ENCODE measurements at places on chromosomes 2 and 18.

GRCh38 chr2:64863097-64863820, 125.9 kb upstream of the SLC1A4 start:
- no peak for DNase-seq

DNA sequence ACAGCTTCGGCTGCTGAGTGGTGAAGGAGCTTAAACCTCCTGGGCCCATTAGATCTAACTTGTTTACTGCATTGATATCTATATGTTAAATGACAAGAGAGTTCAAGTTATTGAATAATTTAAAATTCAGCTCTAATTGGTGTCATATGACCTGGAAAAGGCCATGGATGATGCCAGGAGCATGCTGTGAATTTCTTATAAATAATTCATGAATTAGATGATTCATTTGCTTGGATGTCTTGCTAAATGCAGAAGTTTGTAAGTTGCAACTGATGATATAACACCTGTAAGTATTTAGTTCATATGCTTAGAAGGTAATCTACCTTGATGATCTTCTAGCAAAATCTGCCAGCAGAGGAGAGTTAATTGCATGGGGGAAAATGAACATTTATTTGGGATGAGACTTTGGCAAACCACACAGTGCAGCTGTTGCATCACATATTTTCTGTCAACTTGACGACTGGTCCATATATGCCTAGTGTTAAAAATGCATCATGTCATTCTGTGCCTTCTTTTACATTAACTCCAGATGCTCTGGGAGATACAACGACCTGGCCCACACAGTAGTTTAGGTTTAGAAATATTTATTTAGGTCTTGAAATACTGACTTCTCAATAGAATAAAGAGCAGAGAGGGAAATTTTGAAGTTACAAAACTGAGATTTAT, 226.3 kb downstream of the KIAA1328 start:
- no peak for DNase-seq

DNA sequence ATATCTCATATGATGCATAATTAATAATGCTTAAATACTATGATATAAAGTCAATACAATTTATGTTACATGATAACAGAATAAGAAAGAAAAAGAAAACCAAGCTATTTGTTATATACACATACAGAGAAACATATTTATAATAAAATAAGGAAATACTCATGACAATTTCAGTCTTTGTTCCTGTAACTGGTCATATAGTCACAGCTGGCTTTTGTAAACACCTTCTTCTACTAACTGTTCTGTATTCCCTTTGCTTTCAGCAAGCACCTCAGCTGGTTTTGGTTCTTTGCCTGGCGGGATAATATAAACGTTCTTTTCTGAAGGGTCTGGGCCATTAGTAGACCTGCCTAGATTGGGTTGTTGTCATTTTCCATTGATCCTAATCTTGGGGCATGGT, 158.5 kb downstream of the COPS8 start:
- DNase-seq = no peak

- no peak for DNase-seq
Observed at GRCh38 chr2:5839550-5839949, 147.4 kb downstream of the SOX11 start.

GRCh38 chr18:23977719-23978483, 36.7 kb upstream of the TTC39C start:
- DNase-seq = no peak

GRCh38 chr18:50199921-50200320, 5.0 kb upstream of the MYO5B start:
- DNase-seq = no peak

- DNase-seq = no peak
Observed at GRCh38 chr2:9222239-9222892, 15.8 kb downstream of the ASAP2 start.

DNA sequence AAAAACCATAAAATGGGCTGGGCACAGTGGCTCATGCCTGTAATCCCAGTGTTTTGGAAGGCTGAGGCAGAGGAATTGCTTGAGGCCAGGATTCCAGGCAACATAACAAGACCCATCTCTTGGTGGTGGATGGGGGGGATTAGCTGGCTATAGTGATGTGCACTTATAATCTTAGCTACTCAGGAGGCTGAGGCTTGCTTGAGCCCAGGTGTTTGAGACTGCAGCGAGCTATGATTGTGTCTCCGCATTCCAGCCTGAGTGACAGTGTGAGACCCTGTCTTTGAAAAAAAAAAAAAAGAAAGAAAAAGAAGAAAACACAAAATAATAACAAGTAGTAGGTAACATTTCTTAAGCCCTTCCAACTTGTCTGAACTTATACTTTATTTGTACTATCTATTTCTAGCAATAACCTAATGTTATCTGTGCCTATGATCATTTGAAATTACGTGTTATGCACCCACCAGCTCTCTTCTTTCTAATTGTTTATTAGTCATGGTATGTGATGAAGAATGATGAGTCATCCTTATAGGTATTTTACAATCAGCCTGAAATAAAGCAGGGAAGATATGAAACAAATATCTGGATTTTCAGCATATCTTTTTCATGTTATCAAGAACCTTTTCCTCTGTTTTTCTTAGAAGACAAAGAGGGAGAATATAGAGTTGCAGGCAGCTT, 129.3 kb upstream of the UNC80 start:
- DNase-seq = no peak

DNA sequence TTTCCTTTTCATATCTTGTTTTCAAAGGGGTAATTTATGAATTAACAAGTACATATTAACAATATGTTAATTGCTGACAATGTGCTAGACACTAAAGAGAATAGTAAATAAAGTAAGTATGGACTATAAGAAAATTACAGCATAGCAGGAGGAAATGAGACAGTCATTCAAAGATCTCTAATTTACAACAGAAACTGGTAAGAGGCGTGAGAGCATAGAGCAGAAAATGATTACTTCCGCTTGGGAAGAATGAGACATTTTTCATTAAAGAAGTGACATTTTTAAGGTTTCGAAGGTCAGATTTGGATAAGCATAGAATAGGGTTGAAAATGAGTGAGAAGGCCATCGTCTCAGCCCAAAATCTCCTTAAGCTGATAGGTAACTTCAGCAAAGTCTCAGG, 184.4 kb upstream of the SESTD1 start:
- no peak for DNase-seq

- no peak for DNase-seq
Observed at GRCh38 chr2:37523814-37524362, 147.6 kb downstream of the CDC42EP3 start.

DNA sequence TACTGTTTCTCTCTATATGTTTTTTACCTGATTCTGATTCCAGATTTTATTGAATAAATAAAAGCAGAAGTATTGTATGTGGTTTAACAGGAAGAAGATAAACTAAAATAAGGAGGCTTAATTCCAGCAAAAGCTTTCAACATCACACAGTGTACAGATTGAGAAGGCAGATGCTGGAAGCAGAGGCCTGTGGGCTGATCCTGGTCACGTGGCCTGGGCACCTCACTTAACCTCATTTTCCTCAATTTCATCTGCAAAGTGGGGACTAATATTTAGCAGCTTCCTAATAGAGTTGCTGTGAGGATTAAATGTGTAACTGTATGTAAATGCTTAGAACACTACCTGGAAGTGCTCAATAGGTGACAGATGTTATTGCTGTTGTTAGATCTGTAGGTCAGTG, 58.0 kb downstream of the CDCA7 start:
- DNase-seq = no peak

GRCh38 chr2:120785228-120785966, 49.7 kb downstream of the GLI2 start:
- no peak for DNase-seq

DNA sequence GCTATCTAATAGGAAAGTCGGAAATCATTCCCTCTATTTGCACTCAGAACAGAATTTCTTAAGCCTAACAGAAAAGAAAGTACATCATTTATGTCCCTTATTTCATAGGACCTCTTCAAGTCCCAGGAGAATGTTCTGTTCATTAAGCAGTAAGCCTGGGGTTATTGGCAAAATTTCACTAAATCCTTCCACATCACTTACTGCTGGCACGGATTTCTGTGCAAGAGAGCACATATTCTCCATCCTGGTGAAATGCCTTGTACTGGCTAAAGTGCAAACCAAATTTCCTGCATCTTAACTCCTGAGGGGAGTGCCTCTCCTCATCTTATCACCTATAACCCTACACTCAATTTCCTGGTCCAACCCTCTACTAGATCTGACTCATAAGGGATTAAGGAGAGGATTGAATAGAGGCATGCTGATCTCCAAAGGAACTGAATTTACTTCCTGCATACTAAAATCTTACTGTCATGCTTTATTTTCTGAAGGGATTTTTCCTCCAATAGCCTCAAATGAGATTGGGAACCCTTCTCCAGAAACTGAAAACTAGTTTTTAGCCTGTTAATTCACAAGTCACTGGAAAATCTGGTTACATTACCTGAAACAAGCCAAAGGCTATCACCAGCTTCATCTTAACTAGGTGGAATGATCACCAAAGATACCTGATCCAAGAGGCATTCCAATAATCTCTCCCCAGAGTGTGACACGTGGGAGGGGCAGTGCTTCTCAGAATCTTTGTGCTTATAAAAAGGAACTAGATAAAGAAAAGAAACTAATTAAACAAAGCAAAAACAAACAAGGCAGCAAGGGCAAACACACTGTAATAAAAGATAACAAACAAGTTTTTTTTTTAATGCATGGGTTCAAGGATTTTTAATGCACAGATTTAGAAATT, 311.1 kb downstream of the NR4A2 start:
- DNase-seq = no peak

GRCh38 chr18:77320971-77321559, 71.4 kb downstream of the GALR1 start:
- no peak for DNase-seq

DNA sequence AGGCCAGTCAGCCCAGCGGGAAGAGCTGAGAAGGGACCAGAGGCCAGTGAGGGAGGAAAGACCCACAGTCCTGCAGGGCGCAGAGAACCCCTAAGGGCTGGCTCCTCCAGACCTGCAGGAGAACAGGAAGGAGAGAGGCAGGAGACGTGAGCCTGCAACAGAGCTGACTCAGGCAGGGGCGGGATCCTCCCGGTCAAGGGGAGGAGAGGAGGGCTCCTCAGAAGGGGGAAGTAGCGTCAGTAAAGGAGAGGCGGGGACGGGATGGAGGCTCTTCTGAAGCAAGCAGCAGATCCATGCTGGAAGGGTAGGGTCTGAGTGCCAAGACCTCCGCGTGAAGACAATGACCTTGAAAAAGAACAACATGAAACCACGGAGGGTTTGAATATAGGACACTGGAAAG, 50.8 kb downstream of the TRABD2A start:
- no peak for DNase-seq

DNA sequence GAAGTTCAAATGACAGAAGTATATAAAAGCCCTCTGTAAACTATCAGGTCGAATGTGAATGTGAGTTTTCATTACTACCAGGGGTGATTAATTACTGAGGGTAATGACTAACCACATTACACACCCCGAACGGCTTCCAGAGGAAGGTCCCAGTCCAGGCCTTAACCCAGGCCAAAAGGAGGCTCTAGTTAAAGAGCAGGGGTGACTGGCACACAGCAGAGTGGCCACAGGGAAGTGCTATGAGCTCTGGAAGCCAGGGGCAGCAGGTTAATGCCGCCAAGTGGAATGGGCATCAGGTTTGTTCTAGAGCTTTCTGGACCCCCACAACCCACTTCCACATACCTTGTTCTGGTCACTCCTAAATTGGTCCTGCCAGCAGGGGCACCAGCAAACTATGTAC, 87.7 kb downstream of the BCL11A start:
- no peak for DNase-seq

DNA sequence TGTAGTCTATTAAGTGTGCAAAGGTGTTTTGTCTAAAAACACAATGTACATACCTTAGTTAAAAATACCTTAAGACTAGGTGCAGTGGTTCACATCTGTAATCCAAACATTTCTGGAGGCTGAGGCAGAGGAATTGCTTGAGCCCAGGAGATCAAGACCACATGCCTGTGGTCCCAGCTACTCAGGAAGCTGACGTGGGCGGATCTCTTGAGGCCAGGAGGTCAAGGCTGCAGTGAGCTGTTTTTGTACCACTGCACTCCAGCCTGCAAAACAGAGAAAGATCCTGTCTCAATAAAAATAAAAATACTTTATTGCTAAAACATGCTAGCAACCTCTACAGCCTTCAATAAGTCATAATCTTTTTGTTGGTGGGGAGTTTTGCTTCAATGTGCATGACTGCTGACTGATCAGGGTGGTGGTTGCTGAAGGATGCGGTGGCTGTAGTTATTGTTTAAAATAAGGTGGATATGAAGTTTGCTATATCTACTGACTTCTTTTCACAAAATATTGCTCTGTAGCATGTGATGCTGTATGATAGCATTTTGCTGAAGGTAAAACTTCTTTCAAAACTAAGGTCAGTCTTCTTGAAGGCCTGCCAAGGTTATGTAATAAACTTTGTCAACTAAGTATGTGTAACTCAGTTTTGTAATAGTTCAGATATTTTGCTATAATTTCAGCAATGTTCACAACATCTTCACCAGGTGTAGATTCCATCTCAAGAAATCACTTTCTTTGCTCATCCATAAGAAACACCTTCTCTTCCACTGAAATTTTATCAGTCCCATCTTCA, 1238.0 kb upstream of the NRXN1 start:
- no peak for DNase-seq

DNA sequence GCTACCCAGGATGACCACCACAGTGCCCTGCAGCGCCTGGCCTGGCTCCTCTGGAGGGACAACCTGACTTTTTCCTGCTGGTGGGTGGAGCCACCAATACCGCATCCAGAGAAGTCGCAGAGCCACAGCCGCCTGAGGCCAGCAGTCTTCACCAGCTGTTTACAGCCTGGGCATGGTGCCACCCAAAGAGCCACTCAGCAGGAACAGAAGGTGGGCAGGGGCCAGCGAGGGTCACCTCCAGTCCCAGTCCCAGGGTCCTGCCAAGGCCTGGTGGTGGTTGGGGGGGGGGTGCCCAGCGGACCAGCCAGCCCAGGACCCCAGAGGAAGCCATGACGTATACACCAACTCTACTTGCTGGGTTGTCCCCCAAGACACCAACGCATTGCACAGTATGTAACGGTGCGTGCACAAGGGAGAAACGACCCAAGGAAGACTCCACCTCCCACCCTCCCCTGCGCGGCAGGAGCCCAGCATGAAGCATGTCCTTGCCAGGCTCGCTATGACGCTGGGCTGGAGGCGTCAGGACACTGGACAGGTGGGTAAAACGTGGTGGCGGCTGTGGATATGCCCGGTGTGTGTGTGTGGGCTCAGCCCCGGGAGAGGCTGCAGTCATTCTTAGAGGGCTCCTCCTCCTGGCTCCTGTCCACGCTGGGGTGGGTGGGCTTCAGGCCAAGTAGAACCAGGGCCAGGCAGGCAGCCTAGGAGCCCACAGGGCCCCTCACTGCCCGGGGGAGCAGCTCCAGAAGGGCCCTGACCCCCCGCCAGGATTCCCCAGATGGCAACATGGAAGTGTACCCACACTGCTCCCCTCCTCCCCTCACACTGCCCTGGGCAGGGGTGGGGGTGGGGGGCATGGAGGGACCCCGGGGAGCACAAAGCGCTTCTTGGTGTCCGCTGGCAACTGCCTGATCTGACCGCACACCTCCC, 49.3 kb downstream of the HS6ST1 start:
- no peak for DNase-seq

GRCh38 chr2:41446266-41446665, 601.6 kb upstream of the PKDCC start:
- DNase-seq = no peak

DNA sequence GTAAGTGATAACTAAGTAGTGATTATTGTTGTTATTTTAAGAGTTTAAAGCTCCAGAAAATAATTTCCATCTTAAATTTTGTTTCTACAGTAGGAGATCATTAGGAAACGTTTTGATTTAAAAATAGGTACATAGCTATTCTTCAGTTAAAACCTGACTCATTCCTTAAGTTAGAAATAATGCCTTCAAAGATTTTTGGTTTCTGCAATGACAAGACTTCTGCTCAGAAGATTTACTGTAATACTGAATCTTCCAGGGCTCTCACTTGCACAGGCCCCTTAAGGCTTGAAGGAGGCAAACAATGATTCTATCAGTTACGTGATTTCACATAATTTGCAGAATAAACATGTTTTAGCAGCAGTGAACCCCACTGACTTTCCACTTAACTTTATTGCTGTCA, 333.7 kb downstream of the RAD51AP2 start:
- no peak for DNase-seq
